Suprapubic skin (tissue), 4 donors: ENCODE measurements at places on chromosomes 2 and 18.

DNA sequence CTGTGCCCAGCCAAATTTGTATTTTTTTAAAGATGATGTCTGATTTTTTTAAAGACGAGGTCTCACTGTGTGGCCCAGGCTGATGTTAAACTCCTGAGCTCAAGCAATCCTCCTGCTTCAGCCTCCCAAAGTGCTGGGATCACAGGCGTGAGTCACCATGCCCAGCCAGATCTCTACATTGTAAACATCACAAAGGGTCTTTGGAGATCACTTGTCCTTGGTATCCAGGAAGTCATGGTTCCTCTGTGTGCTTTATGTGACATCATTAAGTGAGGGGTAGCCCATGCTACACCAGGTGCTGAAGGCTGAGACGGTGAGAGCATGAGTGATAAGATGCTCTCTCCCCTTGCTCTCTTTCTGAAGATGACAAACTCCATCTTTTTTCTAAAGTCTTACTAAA is 7.0 kb upstream of the NUP35 start:
- DNase-seq, result no peak

GRCh38 chr2:9474361-9475057 is at the start of gene IAH1:
Gene IAH1, plus strand, starts transcription at chr2:9474551. Its CDS starts 16 bp downstream, at chr2:9474567.
- no peak for DNase-seq

GRCh38 chr2:191571163-191571769 is 106.7 kb upstream of the NABP1 start:
- no peak for DNase-seq

DNA sequence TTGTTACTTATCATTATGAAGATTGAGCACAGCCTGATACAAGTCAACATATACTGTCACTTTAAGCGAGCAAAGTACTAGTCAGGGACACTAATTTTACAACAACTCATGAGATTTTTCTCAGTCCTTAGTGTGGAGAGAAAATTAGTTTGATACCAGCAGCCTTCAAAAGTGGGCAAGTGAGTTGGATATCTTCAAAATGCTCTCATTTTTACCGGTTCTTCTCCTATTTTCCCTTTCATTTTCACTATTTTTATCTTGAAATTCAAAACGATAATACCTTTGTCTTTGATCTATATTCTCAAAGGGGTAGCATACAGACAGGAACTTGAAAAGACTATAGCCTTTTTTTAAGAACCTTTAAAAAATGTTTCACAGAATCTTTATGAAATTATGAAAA is 52.0 kb upstream of the UBXN4 start:
- no peak for DNase-seq

DNA sequence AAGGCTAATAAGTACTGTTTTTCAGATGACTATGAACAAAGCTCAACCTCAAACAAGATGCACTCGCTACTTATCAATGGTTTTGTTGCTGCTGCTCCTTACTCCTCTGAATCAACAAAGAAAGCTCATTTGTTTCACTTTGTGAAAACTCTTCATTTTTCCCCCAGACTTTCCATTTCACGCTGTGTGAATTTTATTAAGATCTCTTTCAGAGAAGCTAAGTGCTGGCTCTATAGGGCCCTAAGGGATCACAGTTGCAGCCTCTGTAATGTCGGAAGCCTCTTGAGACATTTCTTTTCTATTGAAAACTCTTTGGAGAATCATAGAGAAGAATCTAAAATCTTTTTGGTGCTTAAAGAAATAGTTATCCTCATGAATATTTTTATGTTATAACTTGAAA is 209.8 kb downstream of the CD226 start:
- DNase-seq, result no peak

DNA sequence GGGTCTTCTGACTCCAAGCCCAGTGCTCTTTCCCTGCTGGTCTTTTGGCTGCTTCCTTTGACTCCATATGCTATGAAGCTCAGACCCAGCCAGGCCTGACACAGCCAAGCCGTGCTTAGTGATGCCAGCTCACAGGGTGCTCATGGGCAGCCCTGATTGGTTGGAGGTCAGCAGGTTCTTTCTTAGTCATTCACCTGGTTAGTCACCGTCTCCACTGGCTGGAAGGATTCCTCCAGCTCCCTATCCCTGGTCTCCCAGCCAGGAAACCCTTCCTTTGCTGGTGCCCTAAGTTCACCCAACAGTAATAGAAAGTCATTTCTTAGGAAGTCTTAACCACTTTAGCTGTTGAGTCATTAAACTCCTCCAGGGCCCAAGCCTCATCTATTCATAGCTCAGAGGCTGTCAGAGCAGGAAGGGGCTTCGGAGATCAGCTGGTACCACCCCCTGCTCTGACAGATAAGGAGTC is 3.9 kb downstream of the KCNK3 start:
- DNase-seq, result no peak

DNA sequence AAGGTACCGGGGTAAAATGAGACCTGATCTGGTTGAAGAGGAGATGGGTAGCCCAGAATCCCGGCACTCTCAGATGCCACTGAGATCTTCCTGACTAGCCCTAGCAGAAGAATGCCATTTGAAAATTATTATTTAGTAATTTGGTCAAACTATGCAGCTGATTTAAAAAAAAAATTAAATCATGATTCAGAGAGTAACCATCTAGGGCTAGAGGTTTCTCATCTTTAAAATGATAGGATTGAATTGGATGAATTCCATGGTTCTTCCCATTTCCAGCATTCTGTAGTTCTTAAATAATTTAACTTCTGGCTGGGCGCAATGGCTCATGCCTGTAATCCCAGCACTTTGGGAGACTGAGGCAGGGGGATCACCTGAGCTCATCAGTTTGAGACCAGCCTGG is 106.1 kb downstream of the MYO1B start:
- no peak for DNase-seq
